Uterus (tissue), 4 donors: ENCODE measurements at places on chromosomes 4 and X. TPM values are rescaled to one million over a fixed set of nuclear protein-coding genes. Genes with fewer than 3 reads are reported as not detected.
A peak's percentile ranks its signal among the peaks of the same experiment; 100 is the strongest.

DNA sequence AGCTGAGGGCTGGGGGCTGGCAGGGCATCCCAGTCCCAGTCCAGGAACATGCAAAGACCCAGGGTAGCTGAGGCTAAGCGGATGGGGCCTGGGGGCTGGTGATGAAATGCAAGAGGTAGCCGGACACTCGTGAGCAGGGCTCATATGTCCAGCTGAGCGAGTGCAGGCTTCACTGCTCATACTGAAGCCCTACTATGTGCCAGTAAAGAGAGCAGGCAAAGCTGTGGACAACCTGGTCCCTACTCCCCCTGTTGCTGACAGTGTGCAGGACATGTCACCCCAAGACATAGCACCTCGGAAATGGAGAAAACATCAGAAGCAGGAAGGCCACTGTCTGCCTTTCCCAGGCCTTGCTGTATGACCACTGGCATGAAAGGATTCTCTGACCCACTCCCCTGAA lies 122.4 kb upstream of the STX18 start:
- H3K27ac ChIP-seq = no peak overlapping the region
- no peak overlapping the region for H3K4me3 ChIP-seq
- H3K27me3 ChIP-seq = no peaks in the 10 kb centered on the region

GRCh38 chr4:44916411-44916810 lies 190.1 kb upstream of the GNPDA2 start:
- no peaks in the 10 kb centered on the region for H3K27me3 ChIP-seq
- H3K27ac ChIP-seq = peak overlapping the region; percentile 31
- DNase-seq = no peak
- peak overlapping the region; percentile 14 for H3K4me3 ChIP-seq
- no peaks in the 10 kb centered on the region for H3K4me1 ChIP-seq
- no peaks in the 10 kb centered on the region for H3K36me3 ChIP-seq

DNA sequence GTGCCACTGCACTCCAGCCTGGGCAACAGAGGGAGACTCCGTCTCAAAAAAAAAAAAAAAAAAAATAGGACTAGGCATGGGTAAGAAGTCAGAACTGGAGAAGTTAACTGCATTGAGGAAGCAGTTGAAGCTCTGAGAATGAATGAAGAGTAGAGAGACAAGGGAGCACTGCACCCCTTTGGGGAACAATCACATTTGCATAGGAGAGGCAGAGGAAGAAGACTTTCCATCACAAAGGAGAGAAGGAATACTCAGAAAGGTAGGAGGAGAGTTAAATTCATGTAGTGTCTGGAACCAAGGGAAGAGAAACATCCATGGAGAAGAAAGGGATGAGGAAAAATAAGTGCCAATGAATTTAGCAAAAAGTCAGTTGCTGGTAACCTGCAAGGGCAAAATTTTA lies 72.4 kb downstream of the GPC3 start:
- DNase-seq = no peak
- H3K36me3 ChIP-seq = no peaks in the 10 kb centered on the region
- no peak overlapping the region for H3K27ac ChIP-seq
- H3K27me3 ChIP-seq = no peaks in the 10 kb centered on the region

The CXorf49 gene
- total RNA-seq = not detected

The FNIP2 gene
- 15.1 TPM for total RNA-seq

DNA sequence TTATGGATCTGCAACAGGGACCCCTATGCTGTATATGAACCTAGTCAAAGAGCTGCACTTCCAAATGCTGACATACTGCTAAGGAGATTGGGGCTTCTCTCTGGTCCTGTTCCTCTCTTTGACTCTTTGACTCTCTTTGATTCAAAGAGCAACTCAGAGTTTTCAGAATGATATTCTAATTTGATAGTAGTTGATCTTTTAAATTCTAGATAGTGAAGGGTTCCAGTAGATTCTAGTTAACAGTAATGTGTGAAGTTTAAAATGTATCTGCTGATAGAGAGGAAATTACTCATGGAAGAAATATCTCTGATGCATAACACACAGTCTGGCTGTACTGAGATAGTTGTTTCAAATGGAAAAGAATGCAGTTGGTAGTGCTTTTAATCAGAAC lies 239.1 kb downstream of the RASL11B start:
- no peaks in the 10 kb centered on the region for H3K27me3 ChIP-seq
- no peak overlapping the region for H3K4me3 ChIP-seq
- H3K4me1 ChIP-seq = no peaks in the 10 kb centered on the region
- no peak for DNase-seq
- no peak overlapping the region for H3K27ac ChIP-seq
- H3K36me3 ChIP-seq = no peaks in the 10 kb centered on the region

GRCh38 chr4:4267981-4268380 lies 20.0 kb upstream of the TMEM128 start:
- no peaks in the 10 kb centered on the region for H3K27me3 ChIP-seq
- H3K36me3 ChIP-seq = no peaks in the 10 kb centered on the region
- no peak overlapping the region for H3K27ac ChIP-seq
- no peak overlapping the region for H3K4me3 ChIP-seq
